ENCODE measurements at places on chromosomes 5 and 9.

GRCh38 chr5:88142886-88143692 is 125.6 kb downstream of the TMEM161B start:
- no peak for DNase-seq

DNA sequence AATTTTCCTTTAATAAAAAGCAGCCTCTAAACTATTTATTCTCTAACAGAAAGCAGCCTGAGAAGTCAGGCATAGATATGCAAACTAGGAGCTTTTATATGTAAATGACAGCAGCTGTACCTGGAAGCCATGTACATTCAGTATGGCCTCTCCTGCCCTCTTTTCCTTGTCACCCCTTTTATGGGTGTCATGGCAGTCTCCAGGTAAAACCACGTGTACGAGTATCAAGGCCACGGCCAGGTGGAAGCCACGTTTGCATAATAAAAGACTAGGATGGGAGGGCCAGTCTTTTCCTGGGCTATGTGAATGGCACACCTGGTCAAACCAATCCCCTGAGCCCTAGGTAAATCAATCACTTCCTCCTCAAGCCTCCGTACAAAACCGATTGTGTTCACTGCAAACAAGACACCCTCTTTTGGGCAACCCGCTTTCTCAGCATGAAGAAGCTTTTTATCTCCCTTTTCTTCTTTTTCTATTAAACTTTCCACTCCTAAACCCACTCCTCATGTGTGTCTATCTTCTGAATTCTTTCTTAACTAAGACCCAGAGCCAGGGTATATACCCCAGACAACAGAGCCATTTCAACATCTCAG is 419.5 kb upstream of the CTNND2 start:
- DNase-seq = peak; percentile 22

DNA sequence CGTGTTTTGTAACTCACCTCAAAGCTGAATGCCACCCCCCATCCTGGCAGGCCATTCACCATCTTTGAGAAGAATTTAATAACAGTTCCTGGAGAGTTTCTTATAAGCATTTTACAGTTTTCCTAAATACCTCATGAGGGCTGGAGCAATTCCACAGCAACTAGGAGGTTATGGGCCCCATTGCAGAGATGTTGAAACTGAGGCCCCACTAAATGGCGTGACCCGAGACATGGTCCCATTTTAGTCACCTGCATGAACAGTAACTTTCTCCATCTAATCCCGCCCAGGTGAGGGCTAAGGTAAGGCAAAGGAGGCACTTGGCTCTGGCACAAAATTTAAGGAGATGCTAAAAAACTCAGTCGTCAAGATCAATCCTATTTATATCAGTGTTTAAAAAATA is 77.5 kb downstream of the PPARGC1B start:
- DNase-seq = no peak

DNA sequence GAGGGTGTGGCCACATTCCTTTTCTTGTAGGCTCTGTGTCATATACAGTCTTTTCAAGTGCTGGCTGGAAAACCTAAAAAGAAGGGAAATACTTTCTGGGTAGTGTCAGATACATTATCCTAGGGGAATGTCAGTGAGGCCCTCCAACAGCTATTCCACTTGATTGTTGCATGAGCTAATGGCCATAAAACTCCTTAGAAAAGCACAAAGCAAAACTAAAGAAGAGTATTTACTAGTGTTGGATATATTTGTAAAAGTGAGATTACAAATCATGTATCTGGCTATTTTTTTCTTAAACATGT is 829 bp downstream of the ANXA1 start:
- DNase-seq = no peak

- no peak for DNase-seq
Measured at GRCh38 chr5:8641786-8642505, 773.0 kb downstream of the MTRR start.

- DNase-seq = no peak
Measured at GRCh38 chr9:70945301-70945700, 176.1 kb downstream of the TRPM3 start.

DNA sequence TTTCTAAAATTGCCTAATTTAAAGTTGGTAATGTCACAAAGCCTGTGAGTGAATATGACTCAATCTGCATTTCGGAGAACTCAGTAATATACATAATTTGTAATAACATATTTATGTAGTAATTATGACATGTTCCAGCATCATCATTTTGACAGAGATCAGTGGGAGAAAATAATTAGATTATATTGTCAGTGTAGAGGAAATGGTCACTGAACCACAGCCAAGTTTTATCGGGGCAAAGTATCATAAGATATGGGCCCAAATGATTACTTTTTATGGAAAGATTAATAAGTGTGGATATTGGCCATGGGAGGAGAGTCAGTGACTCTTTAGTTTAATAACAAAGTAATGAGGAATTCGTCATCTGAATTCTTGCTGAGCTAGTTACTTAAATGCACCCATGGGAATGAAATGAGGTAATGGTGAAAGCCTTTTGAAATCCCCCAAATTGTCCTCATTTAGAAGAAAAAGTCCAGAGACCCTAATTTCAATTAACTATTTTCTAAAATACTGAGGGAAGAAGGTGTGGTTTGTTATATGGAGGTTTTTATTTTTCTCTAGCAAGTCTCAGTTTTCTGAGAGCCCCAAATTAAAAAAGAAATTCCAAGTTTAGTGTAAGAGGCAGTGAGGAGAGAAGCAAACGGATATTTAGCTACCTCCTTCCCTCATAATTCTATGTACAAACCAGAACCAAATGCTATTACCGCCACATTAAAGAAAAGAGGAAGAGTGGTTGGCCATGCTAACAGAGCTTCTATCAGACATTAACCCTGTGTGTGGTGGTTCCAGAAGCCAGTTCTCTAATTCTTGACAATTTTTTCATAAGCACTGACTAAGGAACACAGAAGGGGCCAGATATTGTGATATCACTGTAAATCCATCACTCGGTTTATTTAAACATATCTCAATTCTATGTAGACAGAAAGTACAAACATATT is 37.7 kb upstream of the MRPS30 start:
- DNase-seq = no peak

DNA sequence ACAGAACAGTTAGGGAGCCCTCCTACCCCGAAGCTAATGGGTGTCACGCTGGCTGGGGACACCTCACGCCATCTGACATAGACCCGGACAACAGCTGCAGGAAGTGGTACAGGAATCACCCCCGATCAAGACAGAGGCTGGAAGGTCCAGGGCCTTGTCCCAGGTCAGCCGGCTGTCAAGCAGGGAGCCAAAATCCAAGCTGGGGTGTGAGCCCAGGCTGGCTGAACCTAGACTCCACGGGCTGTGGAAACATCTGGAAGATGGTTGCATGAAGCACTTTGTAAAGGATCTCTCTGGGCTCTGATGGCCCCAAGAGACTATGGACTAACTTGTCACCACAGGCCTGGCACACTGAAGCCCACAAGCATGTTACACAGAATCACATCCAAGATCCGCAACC is 68.9 kb upstream of the STXBP1 start:
- DNase-seq = no peak

DNA sequence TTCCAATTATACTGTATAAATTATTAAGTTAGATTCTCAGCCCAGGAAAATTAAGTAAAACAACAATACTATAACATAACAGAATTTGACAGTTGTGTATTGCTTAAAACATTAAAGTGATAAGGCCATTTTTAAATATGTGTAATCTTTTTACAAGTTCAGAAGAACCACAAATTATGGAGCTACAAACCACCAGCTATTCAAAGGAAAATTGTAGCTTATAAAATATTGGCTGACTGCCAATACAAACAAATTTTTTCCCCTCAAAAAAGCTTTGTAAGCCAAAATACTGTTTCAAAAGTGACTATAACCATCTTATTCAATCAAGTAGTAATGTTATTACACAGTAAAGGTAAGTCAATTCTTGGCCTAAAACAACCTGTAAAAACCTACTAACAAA is 21.9 kb downstream of the STRBP start:
- no peak for DNase-seq

DNA sequence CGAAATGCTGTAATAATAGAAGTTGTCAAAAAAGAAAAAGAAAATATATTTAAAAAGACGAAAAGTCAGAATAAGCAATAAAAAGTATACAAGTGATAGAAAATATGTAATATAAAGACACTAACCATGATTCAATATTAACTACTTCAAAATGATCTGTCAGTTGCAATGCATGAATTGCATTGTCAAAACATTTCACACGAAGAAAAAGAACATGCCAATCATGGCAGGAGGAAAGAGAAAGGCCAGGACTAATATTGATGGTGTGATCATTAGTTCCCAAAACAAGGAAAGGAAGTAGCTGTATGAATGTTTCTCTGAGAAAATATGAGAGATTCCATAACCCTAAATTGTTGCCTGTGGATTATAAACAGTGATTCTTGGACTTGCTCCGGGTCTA is 7.4 kb upstream of the GRAMD2B start:
- no peak for DNase-seq

- DNase-seq = no peak
Measured at GRCh38 chr5:122668552-122668951, 106.3 kb upstream of the SNX2 start.

DNA sequence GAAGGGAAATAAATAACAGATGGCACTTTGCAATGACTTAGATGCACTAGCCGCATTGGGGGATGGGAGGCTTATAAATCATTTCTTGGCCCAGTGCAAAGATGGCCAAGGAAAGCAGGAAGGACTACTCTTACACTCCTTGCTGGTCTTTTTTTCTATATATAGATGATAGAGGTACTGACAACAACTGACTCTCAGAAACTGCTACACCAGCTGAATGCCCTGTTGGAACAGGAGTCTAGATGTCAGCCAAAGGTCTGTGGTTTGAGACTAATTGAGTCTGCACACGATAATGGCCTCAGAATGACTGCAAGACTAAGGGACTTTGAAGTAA is 1.7 kb downstream of the CCNG1 start:
- no peak for DNase-seq

- DNase-seq = no peak
Measured at GRCh38 chr5:92561411-92561959, 1019.5 kb downstream of the NR2F1-AS1 start.

DNA sequence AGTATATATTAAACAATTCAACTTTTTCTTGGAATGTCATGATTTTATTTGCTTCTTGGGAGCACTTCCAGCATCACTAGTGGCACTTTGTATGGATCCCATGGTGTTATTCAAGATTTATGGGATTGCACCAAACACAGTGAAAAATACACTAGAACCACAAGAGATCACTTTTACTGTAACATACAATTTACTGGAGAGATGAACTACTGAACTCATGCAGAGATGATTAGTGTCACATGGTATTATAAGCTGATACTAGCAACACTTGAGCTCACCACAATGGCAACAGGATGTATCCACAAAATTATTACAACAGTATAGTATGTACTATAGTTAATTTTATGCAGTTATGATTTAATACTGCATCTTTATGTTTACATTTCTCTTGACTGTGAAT is 16.3 kb upstream of the SLC36A2 start:
- peak; percentile 34 for DNase-seq

GRCh38 chr5:114327987-114328386 is 33.9 kb upstream of the KCNN2 start:
- no peak for DNase-seq

GRCh38 chr9:93577078-93577974 is 942 bp downstream of the PHF2 start:
- DNase-seq = no peak

- DNase-seq = no peak
Measured at GRCh38 chr5:31324842-31325241, 131.4 kb downstream of the CDH6 start.

DNA sequence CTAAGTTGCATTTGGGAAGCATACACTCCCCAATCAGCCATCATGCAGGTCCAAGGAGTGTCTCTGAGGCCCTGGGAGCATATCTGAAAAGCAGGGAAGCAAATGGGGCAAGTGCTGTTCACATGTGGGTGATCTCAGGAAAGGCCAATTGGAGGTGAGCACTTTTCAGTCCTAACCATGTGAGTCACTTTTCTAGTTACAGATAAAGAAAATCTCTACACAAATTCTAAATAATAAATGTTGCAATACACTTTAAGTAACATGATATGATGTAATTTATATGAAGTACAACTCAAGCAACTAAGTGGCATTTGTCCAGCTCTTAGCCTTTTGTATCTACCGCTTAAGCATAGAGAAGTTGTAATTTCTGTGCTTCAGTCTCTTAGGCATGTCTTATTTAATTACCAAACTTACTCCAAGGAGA is 18.4 kb downstream of the ADAMTS16 start:
- no peak for DNase-seq

DNA sequence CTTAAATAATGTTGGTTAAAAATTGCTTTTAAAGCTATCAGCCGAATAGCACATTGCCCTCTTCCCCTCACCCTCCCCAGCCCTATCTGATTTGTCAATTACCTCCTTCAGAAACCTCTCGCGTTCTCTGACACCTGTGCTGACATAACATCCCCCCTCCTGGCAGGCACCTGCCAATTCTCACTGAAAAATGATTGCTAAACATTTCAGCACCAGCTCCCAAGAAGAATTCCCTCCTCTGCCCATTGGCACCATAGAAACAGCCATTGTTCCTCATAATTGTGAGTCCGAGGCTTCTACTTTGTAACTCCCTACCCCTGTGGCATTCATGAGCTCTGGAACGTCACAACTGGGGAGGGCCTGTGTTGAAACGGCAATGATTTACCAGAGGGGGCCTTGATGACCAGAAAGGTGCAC is 20.2 kb downstream of the CDH6 start:
- peak; percentile 46 for DNase-seq

DNA sequence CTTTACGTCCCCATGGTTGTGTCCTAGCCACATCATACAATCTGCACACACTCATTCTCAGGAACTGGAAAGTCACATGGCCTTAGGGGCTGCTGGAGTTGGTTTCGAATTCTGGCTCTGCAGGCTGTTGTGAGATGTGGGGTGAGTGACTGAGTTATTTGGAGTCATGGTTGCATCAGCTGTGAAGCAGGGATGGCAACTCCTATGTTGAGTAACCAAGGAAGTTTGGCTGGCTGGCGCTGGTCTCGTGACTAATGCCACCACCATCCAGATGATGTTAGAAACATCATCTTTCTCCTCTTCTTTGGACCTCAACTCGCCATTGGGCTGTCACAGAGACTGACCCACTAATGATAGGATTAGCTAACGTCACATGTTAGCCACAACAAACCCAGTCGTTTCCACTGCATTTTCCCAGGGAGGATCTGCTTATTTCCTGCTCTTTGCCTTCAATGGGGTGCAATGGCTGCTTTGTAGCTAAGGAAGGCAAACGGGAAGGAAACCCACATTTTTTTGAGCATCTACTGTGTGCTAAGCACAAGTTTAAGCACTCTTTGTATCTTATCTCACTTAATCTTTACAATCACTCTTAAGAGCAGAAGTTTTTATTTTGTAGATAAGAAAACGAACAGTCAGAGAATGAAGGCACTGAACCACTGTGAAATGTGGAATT is 78.1 kb upstream of the UBTD2 start:
- no peak for DNase-seq

All from NCI-H2081 treated with DMSO at 0.1 percent for 48 hours (cell line).